ENCODE measurements at places on chromosomes 5 and 9. TPM values are rescaled to one million over a fixed set of nuclear protein-coding genes. Genes with fewer than 3 reads are reported as not detected.
A peak's percentile ranks its signal among the peaks of the same experiment; 100 is the strongest.

- peak; percentile 68 for DNase-seq
- H3K4me3 ChIP-seq, result no peak overlapping the region
- H3K27ac ChIP-seq, result no peak overlapping the region
- H3K27me3 ChIP-seq, result peaks cover 9% of the 10 kb centered on the region
- no peaks in the 10 kb centered on the region for H3K36me3 ChIP-seq
Observed at GRCh38 chr5:159510282-159510681, 180.0 kb upstream of the IL12B start.

DNA sequence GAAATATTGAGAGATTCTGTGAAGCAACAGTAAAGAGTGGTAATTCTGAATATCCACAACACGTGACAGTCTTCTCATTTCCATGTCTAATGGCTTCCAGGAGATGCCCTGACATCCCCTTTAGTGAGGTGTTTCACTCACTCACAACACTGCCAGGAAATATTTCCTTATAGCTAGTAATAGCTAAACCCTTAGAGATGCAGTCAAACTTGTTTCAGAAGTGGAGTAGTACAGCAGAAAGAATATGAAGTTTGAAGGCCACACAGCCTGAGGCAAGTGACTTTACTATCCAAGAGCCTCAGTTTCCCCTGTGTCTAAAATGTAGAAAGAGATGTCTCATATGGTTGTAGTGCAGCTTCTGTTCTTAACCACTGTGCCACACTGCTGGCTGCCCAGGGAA is 139.2 kb downstream of the CDK5RAP2 start:
- H3K27ac ChIP-seq, result no peak overlapping the region
- no peaks in the 10 kb centered on the region for H3K27me3 ChIP-seq
- H3K36me3 ChIP-seq, result no peaks in the 10 kb centered on the region
- no peaks in the 10 kb centered on the region for H3K4me1 ChIP-seq

DNA sequence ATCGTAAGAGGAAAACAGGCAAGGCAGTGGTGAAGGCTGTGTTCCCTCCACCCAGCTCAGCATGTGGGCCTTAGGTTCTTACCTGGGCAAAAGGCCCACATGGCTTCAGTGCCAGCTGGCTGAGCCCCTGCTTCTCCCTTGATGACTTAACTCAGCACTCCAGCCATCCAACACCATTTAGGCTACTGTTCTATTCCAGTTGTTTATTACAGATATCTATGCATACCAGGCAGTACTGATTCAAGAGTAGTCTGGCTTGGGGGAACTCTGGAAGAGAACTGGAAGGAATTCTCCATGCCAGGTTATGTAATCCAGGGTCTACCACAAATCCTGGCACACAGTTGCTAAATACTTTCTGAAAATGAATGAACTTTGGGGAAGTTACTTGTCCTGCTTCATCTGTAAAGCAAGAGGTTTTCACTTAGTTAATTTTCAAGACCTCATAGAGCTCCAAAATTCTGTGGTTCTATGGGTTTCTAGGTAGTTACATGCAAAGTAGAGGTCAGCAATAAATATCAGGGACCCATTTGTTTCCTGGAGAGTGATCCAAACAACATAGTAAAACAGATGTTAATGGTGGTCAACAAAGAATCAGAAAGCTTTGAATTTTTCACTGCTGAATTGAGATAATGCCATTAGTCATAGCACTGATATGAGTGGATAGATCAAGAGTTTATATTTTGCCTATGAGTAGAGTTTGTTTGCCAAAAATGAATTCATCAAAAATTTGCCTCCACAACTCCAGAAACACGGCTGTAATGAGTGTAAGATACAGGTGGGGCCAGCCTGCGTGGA is 88.2 kb upstream of the OSMR start:
- no peak for DNase-seq
- no peaks in the 10 kb centered on the region for H3K27me3 ChIP-seq
- no peak overlapping the region for H3K4me3 ChIP-seq
- no peaks in the 10 kb centered on the region for H3K4me1 ChIP-seq
- H3K36me3 ChIP-seq, result no peaks in the 10 kb centered on the region
- H3K27ac ChIP-seq, result no peak overlapping the region

DNA sequence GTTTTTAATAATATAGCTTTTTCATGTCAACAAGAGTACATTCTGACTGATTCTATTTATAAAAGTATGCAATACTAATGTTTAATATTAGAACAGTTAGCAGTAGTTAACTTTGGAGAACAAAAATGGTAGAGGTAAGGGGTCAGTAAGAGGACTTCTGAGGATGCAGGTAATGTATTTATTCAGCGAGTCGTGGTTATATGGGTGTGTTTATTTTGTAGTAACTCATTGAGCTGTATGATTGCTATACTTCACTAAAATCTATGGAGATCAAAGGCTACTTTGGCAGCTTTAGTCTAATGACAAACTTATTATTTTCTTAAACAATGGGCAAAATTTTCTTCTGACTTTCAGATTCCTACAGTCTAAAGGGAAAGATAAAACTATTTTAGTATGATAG is 146.5 kb downstream of the COMMD10 start:
- no peaks in the 10 kb centered on the region for H3K27me3 ChIP-seq
- no peak overlapping the region for H3K4me3 ChIP-seq
- no peak for DNase-seq
- no peak overlapping the region for H3K27ac ChIP-seq
- no peaks in the 10 kb centered on the region for H3K4me1 ChIP-seq

DNA sequence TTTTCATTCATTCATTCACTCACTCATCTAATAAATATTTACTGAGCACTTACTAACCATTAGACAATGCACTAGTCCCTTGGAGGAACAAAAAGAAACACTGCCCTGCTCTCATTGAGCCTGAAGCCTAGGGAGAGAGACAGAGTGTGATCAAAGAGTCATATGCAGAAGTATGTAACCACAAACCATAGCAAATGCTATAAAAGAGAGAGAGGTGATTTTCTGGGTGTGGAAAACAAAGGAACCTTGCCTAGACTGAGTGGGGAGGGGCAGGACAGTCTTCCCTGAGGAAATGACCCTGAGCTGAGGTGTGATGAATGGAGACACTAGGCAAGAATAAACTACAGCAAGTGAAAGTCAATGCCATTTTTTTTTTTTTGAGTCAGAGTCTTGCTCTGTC is 10.8 kb upstream of the ADRA1B start:
- no peak overlapping the region for H3K4me3 ChIP-seq
- H3K27me3 ChIP-seq, result no peaks in the 10 kb centered on the region
- H3K36me3 ChIP-seq, result no peaks in the 10 kb centered on the region
- DNase-seq, result no peak
- H3K4me1 ChIP-seq, result no peaks in the 10 kb centered on the region
- H3K27ac ChIP-seq, result no peak overlapping the region

DNA sequence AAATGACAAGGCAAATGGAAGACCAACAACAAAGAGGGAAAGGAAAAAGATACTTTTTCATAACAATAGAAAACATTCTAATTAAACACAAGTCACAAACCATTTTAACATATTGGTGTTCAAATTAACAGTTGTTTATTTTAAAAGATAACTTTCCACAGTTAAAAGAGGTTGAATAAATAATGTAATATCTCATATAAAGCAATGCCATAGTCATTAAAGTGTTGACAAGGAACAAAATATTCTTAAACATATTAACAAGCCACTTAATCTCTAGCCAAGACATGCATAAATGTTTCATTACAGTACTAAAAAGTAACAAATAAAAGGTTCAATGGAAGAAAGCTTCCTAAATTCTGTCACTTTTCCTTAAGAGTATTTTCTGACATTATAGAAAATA is 12.6 kb downstream of the TMEM161B start:
- no peaks in the 10 kb centered on the region for H3K36me3 ChIP-seq
- no peaks in the 10 kb centered on the region for H3K4me1 ChIP-seq
- no peak for DNase-seq
- no peak overlapping the region for H3K27ac ChIP-seq

DNA sequence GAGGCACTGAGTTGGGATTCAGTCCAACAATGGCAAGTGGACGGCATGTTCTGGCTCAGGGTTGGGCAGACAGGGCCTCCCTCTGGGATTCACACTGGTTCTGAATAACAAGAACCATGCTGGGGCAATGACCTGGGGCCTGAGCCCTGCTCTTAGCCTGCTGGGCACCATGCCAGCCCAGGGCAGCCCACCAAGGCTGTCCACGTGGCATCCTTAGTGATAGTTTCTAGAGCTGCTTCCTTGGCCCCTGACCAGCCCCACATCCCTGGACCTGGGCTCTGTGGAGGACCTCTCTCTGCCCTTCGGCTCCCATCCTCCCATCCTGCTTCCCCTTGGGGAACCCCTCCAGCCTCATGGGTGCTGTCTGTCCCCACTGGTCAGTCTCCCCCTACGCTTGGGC is 22.3 kb upstream of the OLFM1 start:
- DNase-seq, result no peak
- no peaks in the 10 kb centered on the region for H3K4me1 ChIP-seq
- H3K4me3 ChIP-seq, result no peak overlapping the region
- no peaks in the 10 kb centered on the region for H3K36me3 ChIP-seq
- no peak overlapping the region for H3K27ac ChIP-seq
- peaks cover 58% of the 10 kb centered on the region for H3K27me3 ChIP-seq

Gene IFNA21
- total RNA-seq, result not detected

All from breast epithelium (tissue), 4 donors.